ENCODE measurements at places on chromosomes 3 and 15. TPM values are rescaled to one million over a fixed set of nuclear protein-coding genes. Genes with fewer than 3 reads are reported as not detected.

Gene SCN11A
- total RNA-seq: 0.07 TPM

Gene RPL4
- total RNA-seq: 1,880 TPM

DNA sequence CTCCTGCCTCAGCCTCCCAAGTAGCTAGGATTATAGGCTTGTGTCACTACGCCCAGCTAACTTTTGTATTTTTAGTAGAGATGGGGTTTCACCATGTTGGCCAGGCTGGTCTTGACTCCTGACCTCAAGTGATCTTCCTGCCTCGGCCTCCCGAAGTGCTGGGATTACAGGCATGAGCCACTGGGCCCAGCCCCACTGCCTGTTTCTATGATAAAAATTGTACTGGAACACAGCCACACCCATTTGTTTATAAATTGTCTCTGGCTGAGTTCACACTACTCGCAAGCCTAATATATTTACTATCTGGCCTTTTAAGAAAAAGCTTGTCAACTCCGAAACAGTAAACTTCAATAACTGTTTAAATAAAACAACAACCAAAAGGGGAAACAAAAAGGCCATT, 309.4 kb upstream of the WNT5A start:
- no peaks in the 10 kb centered on the region for H3K36me3 ChIP-seq
- H3K27ac ChIP-seq: no peak overlapping the region
- no peak overlapping the region for H3K4me3 ChIP-seq
- no peaks in the 10 kb centered on the region for H3K4me1 ChIP-seq

DNA sequence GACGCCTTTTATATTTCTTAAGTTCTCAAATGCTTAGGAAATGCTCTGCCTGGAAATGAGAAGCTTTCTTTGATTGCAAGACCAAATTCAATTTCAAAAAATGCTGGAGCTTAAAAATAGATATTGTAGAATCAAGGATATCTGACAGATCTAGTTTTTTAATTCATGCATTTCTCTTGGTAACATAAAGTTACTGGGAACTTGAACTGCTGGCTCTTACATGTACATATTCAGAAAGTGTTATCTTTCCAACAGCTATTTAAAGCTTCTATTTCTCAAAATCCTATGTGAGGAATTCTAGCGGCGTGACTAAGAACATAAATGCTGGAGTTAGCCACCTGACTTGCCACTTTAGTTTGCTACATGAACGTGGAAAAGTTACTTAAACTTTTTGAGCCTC, 109.3 kb downstream of the C3orf38 start:
- H3K27me3 ChIP-seq: no peaks in the 10 kb centered on the region
- H3K27ac ChIP-seq: no peak overlapping the region
- DNase-seq: no peak
- no peaks in the 10 kb centered on the region for H3K4me1 ChIP-seq

GRCh38 chr3:53243165-53243564, 12.7 kb downstream of the TKT start:
- peaks cover 33% of the 10 kb centered on the region for H3K36me3 ChIP-seq
- H3K27ac ChIP-seq: peak overlapping the region; percentile 38
- no peaks in the 10 kb centered on the region for H3K27me3 ChIP-seq

Gene P2RY14
- 4.3 TPM for total RNA-seq

Gene MNS1
- total RNA-seq: 2.3 TPM

GRCh38 chr15:68700455-68701123, 120.1 kb downstream of the ANP32A start:
- peak overlapping the region; percentile 61 for H3K4me3 ChIP-seq
- H3K27me3 ChIP-seq: no peaks in the 10 kb centered on the region
- H3K36me3 ChIP-seq: no peaks in the 10 kb centered on the region
- H3K4me1 ChIP-seq: peaks cover 18% of the 10 kb centered on the region

DNA sequence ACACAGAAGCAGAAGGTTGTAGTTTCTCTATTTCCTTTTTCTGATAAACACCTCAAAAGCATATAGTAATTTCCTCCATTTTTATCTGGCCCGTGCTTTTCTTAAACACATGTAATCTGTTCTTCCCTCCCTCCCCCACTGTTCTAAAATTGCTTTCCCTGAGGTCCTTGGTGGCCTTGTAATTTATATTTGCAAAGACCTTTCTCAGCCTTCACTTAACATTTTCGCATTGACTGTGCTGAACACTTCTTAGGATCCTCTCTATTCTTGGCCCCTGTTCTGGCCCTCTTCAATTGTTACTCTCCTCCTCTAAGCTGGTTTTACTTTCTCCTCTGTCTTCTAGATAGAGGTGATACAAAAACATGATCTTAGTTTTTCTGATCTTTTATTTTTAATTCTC, 28.3 kb downstream of the GAP43 start:
- no peaks in the 10 kb centered on the region for H3K27me3 ChIP-seq
- H3K4me1 ChIP-seq: no peaks in the 10 kb centered on the region
- H3K36me3 ChIP-seq: no peaks in the 10 kb centered on the region

DNA sequence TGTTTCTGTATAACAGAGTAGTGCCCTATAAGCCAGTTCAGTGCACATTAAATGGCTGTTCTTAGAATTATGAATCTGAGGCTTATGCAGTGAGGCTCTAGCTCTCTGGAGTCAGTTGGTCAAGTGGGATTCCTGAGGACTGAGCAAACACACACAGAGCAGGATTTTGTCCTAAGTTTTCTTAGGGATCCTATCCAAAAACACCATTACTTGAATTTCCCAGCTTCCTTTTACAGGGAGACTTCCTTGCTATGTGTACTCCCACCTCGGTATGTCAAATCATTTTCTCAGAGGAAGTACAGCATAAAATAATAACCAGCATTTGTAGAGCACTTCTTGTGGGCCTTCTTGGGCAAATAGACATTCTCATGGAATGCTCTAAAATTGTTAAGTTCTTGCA, 63.1 kb upstream of the GOLGA6B start:
- peak overlapping the region; percentile 60 for H3K27ac ChIP-seq
- peak overlapping the region; percentile 6 for H3K4me3 ChIP-seq
- no peak for DNase-seq
- H3K4me1 ChIP-seq: peaks cover 17% of the 10 kb centered on the region
- no peaks in the 10 kb centered on the region for H3K27me3 ChIP-seq
- H3K36me3 ChIP-seq: no peaks in the 10 kb centered on the region

Gene ZNF860
- total RNA-seq: 0.81 TPM

DNA sequence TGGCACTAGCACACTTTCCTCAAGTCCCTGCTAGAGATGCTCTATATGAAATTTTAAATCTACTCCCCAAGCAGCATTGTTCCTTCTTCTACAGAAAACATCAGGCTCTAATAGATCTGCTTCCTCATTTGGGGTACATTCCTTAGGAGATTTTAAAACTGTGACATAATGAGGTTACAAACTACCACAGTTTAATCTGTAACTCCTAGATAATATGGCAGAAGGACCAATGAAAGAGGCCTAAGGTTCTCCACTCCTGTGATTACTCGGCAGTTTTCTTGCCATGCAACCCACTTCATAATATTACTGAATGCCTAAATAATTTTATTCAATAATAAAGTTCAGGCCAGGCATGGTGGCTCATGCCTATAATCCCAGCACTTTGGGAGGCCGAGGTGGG, 16.1 kb downstream of the ZNF106 start:
- H3K4me3 ChIP-seq: no peak overlapping the region
- DNase-seq: no peak
- H3K4me1 ChIP-seq: peaks cover 18% of the 10 kb centered on the region
- H3K36me3 ChIP-seq: no peaks in the 10 kb centered on the region
- H3K27ac ChIP-seq: peak overlapping the region; percentile 38

DNA sequence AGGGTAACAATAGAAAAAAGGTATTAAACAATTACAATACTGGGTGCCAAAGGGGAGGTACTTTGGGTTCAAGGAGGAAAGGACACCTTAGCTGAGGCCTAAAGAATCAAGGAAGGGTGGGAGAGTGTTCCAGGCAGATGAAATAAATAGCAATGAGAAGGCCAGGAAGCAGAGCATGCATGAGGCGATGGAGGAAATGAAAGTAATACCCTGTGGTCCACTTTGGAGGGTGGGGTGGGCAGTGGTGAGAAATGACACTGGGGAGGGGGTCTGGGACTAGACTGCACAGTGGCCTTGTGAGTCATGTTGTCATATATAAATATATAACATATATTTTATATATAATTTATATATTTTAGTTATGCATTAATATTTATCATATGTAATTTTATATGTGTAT, 55.9 kb downstream of the BHLHE40 start:
- no peaks in the 10 kb centered on the region for H3K27me3 ChIP-seq
- no peaks in the 10 kb centered on the region for H3K4me1 ChIP-seq
- H3K4me3 ChIP-seq: no peak overlapping the region
- no peaks in the 10 kb centered on the region for H3K36me3 ChIP-seq
- DNase-seq: no peak

- DNase-seq: no peak
- no peaks in the 10 kb centered on the region for H3K27me3 ChIP-seq
- no peaks in the 10 kb centered on the region for H3K4me1 ChIP-seq
- no peak overlapping the region for H3K4me3 ChIP-seq
- no peak overlapping the region for H3K27ac ChIP-seq
- no peaks in the 10 kb centered on the region for H3K36me3 ChIP-seq
Observed at GRCh38 chr15:93562395-93563123, 473.5 kb upstream of the RGMA start.

Gene HTR3E
- not detected for total RNA-seq

Gene PAK6
- 0.68 TPM for total RNA-seq

DNA sequence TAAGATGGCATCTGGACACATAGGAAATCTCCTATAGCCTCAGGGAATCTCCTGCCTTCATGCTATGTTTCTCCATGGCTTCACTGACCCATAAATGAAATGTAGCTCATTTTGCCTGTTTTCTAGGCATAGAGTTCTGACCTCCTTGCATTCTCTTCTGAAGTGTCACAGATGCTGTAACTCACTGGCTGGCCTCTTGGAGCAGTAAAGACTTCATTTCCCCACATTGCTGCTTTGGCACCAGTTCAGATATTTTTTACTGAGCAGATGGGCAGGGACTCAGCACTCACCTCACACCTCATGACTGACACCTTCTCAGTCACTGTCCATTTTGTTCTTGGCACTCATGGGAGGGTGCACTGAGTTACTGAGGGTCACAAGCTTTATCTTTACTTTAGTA, 286.7 kb upstream of the TGFBR2 start:
- H3K4me1 ChIP-seq: peaks cover 5% of the 10 kb centered on the region
- no peaks in the 10 kb centered on the region for H3K36me3 ChIP-seq
- no peak overlapping the region for H3K4me3 ChIP-seq
- no peak overlapping the region for H3K27ac ChIP-seq
- no peaks in the 10 kb centered on the region for H3K27me3 ChIP-seq

- no peak overlapping the region for H3K4me3 ChIP-seq
- no peak for DNase-seq
- no peaks in the 10 kb centered on the region for H3K27me3 ChIP-seq
- peaks cover 10% of the 10 kb centered on the region for H3K4me1 ChIP-seq
- H3K36me3 ChIP-seq: no peaks in the 10 kb centered on the region
Observed at GRCh38 chr3:72186400-72186855, 401.5 kb upstream of the PROK2 start.

DNA sequence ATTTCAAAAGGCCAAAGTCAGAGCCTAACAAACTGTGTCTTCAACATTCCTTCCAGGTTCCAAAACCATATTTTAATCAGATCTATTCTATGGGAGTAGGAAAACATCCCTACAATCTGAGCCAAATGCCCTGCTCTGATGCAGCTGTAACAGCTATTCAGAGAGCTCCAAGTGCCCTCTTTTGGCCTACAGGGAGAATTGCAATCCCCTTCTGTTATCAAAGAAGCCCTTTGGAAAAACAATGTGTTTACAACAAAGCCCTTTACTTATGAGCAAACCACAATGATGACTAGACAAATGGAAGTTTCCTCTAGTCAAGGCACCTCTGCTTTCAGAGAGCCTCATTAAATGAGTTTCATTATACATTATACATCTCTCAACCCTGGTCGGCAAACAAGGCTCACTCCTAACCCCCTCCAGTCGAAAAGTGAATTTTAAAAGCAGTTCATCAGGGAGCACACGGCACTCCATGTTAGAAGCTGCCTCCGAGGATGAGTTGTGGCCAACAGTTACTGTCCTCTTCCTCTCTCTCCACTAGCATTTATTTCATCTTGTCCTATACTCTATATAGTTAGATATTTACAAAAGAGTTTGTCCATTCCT, 42.6 kb upstream of the TMCO5A start:
- no peak overlapping the region for H3K27ac ChIP-seq
- no peaks in the 10 kb centered on the region for H3K27me3 ChIP-seq
- no peaks in the 10 kb centered on the region for H3K36me3 ChIP-seq
- no peaks in the 10 kb centered on the region for H3K4me1 ChIP-seq

- no peaks in the 10 kb centered on the region for H3K27me3 ChIP-seq
- no peaks in the 10 kb centered on the region for H3K4me1 ChIP-seq
- peaks cover 2% of the 10 kb centered on the region for H3K36me3 ChIP-seq
- no peak overlapping the region for H3K4me3 ChIP-seq
- no peak for DNase-seq
- H3K27ac ChIP-seq: no peak overlapping the region
Observed at GRCh38 chr3:134189849-134190248, 60.8 kb downstream of the RYK start.

GRCh38 chr15:80970018-80970657, 19.5 kb downstream of the MESD start:
- DNase-seq: no peak
- no peaks in the 10 kb centered on the region for H3K36me3 ChIP-seq
- H3K27ac ChIP-seq: no peak overlapping the region
- H3K27me3 ChIP-seq: no peaks in the 10 kb centered on the region

- H3K27me3 ChIP-seq: no peaks in the 10 kb centered on the region
- H3K4me1 ChIP-seq: peaks cover 43% of the 10 kb centered on the region
- DNase-seq: no peak
- H3K27ac ChIP-seq: peak overlapping the region; percentile 20
Observed at GRCh38 chr3:188788621-188789081, 383.1 kb upstream of the TPRG1 start.

GRCh38 chr15:89112341-89112971, 24.2 kb downstream of the ABHD2 start:
- no peak overlapping the region for H3K4me3 ChIP-seq
- peaks cover 46% of the 10 kb centered on the region for H3K4me1 ChIP-seq
- DNase-seq: no peak
- peak overlapping the region; percentile 95 for H3K27ac ChIP-seq
- H3K27me3 ChIP-seq: no peaks in the 10 kb centered on the region

GRCh38 chr15:89704411-89704810, 13.8 kb downstream of the WDR93 start:
- H3K36me3 ChIP-seq: no peaks in the 10 kb centered on the region
- no peaks in the 10 kb centered on the region for H3K27me3 ChIP-seq
- DNase-seq: no peak
- H3K27ac ChIP-seq: no peak overlapping the region
- H3K4me3 ChIP-seq: no peak overlapping the region

- DNase-seq: no peak
- H3K4me1 ChIP-seq: no peaks in the 10 kb centered on the region
- no peaks in the 10 kb centered on the region for H3K36me3 ChIP-seq
- no peaks in the 10 kb centered on the region for H3K27me3 ChIP-seq
- H3K27ac ChIP-seq: no peak overlapping the region
Observed at GRCh38 chr3:61443886-61444285, 117.5 kb upstream of the PTPRG start.

Gene PPARG
- total RNA-seq: 13.1 TPM

DNA sequence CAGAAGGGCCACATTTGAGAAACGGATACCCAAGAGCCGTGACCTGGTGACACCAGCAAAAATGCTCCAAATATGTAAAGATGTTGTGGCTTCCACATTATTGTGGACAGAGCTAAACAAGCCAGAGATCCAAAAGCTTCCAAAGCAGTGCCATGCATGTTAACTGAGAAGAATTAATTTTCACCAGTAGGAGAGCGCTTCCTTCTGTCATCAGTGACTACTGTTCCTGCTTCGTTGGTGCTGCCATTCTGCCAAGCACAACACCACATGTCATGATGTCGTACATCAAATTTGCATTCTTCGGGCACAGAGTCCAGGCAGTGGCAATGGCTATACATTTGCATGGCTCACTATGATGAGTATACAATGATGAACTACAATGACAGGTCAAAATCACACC, 19.1 kb upstream of the CHST2 start:
- H3K4me3 ChIP-seq: no peak overlapping the region
- no peak overlapping the region for H3K27ac ChIP-seq
- no peak for DNase-seq
- no peaks in the 10 kb centered on the region for H3K4me1 ChIP-seq
- no peaks in the 10 kb centered on the region for H3K27me3 ChIP-seq

All from thoracic aorta (tissue), 2 donors.